ENCODE measurements at places on chromosomes 5 and 9. TPM values are rescaled to one million over a fixed set of nuclear protein-coding genes. Genes with fewer than 3 reads are reported as not detected.

The PCDHGA1 gene
- total RNA-seq: 0.05 TPM

The OSMR gene
- 0.63 TPM for total RNA-seq

The ZFP62 gene
- 34.9 TPM for total RNA-seq

The NRG2 gene
- total RNA-seq: 0.07 TPM

DNA sequence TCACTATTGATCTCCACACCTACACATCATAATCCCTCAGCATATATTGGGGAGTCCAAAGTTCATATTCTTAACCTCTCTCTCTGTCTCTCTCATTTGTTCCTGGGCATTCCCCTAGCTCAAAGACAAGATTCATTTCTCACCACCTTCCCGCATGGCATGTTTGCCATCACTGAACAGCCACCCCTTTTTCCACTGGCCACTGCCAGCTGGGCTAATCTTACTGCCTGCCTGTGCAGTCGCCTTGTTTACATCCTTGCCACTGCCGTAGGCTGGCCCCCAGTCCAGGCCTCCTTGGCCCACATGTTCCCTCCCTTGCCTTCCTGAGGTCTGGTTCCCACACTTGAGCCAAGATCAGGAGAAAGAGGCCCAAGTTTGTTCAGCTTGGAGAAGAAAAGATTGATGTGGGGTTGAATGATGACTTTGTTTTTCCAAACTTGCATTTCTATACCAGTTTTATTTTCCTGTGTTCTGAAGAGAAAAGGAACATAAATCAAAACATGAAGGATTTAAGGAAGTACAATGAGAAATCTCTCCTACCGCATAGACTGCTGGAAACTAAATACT is 80.2 kb downstream of the PLAC8L1 start:
- H3K27ac ChIP-seq: no peak overlapping the region
- H3K36me3 ChIP-seq: no peaks in the 10 kb centered on the region
- peaks cover 10% of the 10 kb centered on the region for H3K27me3 ChIP-seq
- no peak overlapping the region for H3K4me3 ChIP-seq

- DNase-seq: no peak
- no peaks in the 10 kb centered on the region for H3K27me3 ChIP-seq
- H3K36me3 ChIP-seq: no peaks in the 10 kb centered on the region
- no peak overlapping the region for H3K27ac ChIP-seq
- H3K4me3 ChIP-seq: no peak overlapping the region
These were observed 533.9 kb downstream of the IRX1 start for GRCh38 chr5:4129523-4129922.

DNA sequence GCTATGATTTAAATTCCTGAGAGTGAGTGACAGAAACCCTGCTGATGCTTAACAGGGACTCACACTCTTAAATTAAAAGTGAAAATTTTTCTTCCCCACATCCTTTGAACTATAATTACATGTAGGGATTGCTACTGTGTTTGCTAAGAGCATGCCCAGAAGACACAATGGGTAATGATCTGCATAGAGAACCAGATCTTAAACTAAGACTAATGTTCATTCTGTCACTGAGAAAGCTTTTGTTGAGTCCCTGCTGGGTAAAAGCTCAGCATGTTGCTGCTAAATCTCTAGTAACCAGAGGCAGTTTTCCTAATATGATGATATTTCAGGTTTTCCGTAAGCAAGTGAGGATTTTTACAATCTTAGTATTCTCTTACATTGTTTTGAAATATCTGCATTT is 424.8 kb upstream of the SMC2 start:
- no peaks in the 10 kb centered on the region for H3K4me1 ChIP-seq
- no peaks in the 10 kb centered on the region for H3K36me3 ChIP-seq
- no peak overlapping the region for H3K4me3 ChIP-seq
- no peak overlapping the region for H3K27ac ChIP-seq

DNA sequence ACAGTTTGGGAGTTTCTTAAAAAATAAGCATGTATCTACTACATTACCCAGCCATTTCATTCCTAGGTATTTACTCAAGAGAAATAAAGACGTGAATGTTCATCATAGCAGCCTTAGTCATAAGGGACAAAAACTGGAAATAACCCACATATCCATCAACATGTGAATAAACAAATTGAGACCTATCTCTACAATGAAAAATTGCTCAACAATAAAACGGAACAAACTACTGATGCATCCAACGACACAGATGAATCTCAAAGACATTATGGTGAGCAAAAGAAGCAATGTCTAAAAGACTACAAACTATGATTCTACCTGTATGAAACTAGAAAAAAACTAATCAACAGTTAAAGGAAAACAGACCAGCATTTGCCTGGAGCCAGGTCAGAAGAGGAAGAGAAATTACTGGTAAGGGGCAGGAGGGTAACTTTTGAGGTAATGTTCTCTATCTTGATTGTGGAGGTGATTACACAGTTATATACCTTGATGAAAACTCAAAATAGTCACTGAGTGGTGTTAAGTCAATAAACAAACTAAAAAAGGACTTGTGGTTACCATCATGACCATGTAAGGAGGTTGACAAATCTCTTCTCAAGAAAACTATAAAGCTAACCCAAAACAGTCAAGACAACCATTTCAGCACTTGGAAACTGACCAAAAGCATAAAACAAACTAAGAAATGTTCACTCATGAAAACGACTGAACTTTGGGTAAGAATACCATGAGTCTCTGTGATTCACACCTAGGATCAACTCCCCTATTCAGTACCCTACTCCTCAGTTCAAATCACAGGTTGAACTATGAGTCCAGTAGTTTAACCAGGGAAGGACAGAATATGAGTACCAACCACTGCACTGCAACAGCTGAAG is 10.4 kb downstream of the UIMC1 start:
- no peak for DNase-seq
- peak overlapping the region; percentile 92 for H3K27ac ChIP-seq
- H3K4me1 ChIP-seq: peaks cover 46% of the 10 kb centered on the region
- H3K4me3 ChIP-seq: no peak overlapping the region

- H3K36me3 ChIP-seq: peaks cover 11% of the 10 kb centered on the region
- peak; percentile 15 for DNase-seq
- peak overlapping the region; percentile 97 for H3K4me3 ChIP-seq
- peaks cover 54% of the 10 kb centered on the region for H3K4me1 ChIP-seq
These were observed 1.0 kb downstream of the CEMIP2 start for GRCh38 chr9:71767163-71767775.

DNA sequence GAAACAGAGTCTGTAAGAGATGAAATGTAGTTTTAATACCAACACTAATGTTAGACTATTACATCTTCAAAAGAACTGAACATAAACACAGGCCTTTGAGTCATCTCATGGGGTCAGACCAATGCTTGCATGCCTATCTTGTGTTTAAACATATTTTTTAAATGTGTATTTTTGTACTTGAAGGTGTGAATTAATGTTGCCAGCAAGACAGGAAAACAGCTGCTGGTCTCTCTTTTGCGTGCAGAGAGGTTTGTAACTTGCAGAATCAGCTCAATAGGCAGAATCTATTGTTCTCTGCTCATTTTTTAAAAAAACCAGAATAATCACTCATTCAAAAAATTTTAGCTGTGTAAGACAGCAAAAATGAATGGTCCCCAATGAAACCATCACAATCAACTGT is 180.2 kb downstream of the ALDH1A1 start:
- DNase-seq: no peak
- peaks cover 6% of the 10 kb centered on the region for H3K27me3 ChIP-seq
- no peak overlapping the region for H3K27ac ChIP-seq
- H3K4me3 ChIP-seq: no peak overlapping the region
